IPS DF 6.9 (cell line): ENCODE measurements at places on chromosomes 7 and 10.

- no peak for DNase-seq
Observed at GRCh38 chr7:134532180-134532953, 5.0 kb downstream of the AKR1B10 start.

DNA sequence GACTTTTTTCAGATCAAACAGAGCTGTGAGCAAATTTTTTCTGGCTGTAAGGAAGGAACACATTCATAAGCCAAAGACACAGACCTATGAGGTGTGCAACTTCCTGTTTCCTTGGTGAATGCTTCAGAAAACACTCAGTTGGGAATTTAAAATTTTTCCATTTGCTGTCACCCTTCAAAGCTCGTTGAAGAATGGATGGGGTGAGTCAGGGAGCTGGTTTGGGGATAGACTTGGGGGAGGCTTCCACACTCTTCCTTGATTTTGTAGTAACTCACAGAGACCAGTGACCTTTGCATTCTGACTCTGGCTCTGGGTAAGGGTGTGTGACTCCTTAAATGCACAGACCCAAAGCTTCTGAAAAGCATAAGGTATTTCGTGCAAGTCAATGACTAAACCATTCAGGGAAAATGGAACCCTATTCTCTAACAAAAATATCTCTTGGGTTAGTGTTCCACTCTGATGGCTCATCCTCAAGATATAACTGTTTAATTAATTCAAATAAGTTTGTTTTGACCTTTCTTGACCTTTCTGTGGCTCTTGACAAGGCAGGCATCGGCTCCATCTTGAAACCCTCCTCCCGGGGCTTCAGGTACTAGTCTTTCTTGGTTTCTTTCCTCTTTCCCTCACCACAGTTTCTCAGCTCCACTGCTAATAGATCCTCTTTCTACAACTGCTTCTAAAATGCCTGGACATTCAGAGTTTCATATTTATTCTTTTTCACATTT lies 227.8 kb upstream of the INHBA start:
- no peak for DNase-seq

DNA sequence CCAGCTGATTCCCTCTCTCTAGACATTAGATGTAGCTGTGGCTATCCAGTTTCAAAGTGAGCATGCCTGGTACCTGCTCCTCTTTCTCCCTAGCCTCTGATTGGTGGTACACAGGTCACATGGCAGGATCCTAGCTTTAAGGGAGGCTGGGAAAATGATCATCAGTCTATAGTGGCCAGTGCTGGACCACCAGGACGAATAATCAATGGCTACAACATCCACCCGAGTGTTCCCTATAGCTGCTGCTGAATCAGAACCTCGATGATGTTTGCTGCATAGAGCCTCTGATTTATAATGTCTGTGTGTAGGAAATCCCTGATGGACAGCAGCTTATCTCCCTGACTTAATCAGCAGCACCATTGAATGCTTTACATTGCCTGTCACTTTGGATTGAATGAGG lies 28.9 kb upstream of the LMTK2 start:
- no peak for DNase-seq

DNA sequence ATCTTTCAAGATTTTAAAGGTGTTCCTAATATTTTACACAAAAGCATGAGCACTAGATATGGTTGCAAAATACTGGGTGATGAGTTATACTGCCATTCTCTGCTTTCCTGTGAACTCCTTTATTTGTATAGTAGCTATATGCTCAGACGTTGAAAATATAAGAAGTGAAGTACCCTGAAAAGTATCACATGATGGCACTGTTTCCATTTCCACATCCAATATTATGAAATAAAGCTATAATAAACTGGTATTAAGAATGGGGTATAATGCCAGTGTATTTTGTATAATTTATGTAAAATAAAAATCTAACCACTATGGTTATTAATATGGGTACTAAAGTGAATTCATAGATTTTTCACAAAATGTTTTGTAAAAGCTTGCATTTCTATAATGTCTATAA lies 79.6 kb upstream of the FOXP2 start:
- DNase-seq, result no peak

DNA sequence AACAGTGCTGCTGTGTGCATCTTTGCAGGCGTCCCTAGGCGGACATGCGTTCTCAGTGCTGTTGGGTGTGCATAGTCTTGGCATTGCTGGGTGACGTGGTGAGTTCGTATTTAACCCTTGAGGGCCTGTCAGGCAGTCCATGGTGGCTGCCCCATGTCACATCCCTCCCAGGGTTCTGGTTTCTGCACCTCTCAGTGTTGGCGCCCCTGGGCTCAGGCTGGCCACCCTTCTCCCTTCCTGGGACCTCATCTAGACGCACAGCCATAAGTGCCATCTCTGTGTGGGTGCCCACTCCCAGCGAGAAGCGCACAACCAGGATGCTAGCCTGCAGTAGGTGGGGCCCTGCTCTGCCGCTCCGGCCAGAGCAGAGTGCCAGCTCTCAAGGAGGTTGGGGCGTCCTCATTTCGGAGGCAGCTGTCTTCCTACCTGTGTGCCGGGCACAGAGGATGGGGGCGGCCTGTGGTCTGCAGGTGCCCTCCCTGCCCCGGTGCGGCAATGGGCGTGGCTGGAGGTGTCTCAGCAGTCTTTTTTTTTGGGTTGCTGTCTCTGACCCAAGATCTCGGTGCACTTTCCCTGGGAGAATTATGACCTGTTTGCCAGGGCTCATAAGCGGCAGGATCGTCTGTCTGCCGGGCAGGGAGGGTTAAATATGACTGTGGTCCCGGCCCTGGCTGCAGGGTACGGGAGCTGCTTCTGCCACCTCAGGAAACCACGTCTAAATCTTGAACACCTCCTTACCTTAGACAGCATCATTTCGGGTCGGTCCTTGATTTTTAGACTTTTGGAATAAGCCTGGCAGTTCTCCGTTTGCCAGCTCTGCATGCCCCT lies 6.5 kb downstream of the INPP5A start:
- DNase-seq, result no peak

DNA sequence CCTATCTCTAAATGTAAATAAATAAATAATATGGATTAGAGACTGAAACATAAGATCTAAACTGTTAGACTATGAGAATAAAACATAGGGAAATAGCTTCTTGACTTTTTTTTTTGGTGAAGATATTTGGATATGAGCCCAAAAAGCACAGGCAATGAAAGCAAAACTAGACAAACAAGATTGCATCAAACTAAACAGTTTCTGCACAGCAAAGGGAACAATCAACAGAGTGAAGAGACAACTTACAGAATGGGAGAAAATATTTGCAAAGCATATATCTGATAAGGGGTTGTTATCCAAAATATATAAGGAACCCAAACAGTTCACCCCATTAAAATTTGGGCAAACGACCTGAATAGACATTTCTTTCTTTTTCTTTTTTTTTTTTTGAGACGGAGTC lies 148.1 kb downstream of the SUGCT start:
- DNase-seq, result no peak

DNA sequence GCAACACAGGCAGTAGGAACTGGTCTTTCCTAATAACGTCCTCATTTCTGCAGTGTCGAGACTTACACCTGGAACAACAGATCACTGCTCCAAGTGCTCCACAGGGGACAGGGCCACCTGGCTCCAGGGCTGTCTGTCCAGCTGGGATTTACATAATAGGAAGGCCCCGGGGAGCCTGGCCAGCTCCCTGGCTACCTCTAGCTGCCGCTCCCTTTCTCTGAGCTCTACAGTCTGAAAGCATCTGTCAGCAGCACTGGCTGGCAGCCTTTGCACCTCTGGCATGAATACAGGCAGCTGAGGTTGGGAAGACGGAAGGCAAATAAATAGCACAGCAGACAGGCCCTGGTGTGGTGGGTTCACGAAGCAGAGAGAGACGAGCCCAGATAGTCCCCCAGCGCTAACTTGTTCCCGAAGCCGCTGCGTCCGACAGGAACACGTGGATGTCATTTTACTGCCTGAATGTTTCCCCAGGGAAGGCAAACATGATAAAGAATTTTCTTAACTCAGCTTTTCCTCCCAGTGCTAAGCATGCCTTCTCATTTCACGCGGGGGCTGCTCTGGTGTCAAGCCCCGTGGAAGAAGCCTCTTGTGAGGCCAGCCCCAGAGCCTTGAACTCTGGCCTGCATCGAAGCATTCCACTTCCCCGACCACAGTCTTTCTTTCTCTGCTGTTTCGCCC lies 105.4 kb downstream of the ITIH5 start:
- no peak for DNase-seq

- no peak for DNase-seq
Observed at GRCh38 chr10:124829447-124830115, 28.0 kb downstream of the ABRAXAS2 start.

GRCh38 chr7:155874411-155874810 lies 62.1 kb upstream of the SHH start:
- DNase-seq, result no peak

DNA sequence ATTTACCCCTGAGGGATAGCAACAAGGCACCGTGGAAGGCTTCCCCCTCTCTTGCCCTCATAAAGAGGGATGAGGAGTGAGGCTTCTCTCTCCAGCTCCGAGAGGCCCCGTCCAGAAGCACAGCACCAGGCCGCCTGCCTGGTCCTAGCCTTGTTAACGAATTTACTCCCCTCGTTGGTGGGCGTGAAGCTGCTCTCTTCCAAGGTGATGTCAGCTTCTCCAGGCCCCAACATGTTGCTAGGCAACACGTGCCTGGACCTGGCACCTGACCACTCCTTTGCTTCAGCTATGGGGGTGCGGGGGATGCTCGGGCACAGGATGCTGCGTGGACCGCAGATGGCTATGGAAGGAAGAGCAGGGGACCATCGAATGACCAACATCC lies 135.2 kb upstream of the MGMT start:
- DNase-seq, result no peak

DNA sequence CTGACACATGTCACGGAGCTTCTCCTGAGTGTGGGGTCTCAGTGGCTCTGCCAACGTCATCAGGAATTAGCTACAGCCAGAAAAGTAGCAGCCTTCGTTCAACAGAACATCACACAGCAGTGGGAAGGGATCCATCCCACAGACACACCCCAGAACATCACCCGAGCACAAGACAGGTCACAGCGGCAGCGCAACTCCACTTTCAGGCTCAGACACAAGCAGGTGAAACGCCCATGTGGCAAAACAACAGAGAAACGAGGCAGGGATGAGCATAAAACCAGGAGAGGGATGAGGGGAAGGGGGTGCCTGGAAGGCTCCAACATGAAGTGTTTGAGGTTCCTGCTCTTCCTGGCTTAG lies 44.8 kb downstream of the CAMK2B start:
- DNase-seq, result no peak
